ENCODE measurements at places on chromosomes 12 and 14.
A peak's percentile ranks its signal among the peaks of the same experiment; 100 is the strongest.

- no peak for DNase-seq
Measured at GRCh38 chr14:91205459-91205858, 39.0 kb downstream of the GPR68 start.

GRCh38 chr12:14402697-14403096 lies 37.2 kb downstream of the ATF7IP start:
- no peak for DNase-seq

- DNase-seq: no peak
Measured at GRCh38 chr12:6341417-6342139, at the start of gene TNFRSF1A. Gene TNFRSF1A, minus strand, starts transcription at chr12:6342076. Its CDS starts 262 bp downstream, at chr12:6341814.

DNA sequence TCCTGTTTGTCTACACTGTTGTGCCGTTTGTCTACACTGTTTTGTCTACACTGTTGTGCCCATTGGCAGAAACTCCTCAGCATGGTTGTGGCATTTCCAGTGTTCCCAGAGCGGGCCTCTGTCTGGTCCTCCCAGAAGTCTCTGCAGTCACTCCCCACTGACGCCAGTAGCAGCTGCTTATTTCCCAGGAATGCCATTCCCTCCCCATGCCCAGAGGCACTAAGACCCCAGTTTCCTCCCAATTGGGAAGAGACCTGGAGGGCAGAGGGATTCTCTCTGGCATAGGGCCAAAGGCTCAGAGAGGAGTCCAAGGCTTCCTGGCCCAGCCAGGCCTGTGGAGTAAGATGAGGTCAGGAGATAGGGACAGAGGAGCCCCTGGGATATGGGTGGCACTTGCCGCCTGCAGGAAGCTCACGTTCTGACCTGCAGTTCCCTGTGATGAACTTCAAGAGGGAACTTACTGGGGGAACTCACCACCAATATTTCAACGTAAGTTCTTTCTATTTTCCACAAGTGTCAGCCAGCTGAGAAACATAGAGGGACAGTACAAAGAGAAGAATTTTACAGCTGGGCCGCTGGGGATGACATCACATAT lies 69.1 kb downstream of the TNFAIP2 start:
- no peak for DNase-seq

DNA sequence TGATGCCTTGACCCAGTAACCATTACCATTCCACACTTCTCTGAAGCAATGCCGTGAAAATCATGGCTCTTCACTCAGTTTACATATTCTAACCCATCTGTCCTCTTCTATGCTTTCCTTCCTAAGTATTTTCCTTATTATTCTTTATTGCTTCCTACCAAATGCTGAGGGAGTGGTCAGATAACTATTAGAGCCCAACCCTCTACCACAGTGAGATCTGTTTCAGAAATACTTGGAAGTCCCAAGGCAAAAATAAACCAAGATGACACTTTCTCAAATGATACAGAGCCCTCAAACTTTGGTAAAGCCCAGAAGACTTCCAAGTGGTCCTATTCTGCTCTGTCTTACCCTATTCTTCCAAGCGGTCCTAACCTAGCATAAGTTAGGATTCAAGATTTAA lies 68.0 kb downstream of the MED13L start:
- DNase-seq: no peak

DNA sequence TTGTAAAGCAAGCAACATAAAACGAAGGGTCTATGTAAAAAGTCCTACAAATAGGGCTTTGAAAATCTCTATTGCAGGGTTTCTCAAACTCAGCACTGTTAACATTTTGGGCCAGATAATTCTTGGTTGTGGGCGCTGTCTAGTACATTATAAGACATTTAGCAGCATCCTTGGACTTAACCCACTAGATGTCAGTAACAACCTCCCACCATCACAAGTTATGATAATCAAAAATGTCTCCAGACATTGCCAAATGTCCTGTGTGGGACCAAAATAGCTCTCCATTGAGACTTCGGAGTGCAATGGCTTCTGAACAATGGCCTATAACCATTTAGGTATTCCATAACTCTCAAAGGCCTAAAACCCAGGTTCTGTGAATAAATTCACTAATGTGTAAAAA lies 22.9 kb upstream of the DHRS7 start:
- DNase-seq: peak; percentile 70

GRCh38 chr12:76275511-76276093 lies 72.6 kb downstream of the BBS10 start:
- no peak for DNase-seq

DNA sequence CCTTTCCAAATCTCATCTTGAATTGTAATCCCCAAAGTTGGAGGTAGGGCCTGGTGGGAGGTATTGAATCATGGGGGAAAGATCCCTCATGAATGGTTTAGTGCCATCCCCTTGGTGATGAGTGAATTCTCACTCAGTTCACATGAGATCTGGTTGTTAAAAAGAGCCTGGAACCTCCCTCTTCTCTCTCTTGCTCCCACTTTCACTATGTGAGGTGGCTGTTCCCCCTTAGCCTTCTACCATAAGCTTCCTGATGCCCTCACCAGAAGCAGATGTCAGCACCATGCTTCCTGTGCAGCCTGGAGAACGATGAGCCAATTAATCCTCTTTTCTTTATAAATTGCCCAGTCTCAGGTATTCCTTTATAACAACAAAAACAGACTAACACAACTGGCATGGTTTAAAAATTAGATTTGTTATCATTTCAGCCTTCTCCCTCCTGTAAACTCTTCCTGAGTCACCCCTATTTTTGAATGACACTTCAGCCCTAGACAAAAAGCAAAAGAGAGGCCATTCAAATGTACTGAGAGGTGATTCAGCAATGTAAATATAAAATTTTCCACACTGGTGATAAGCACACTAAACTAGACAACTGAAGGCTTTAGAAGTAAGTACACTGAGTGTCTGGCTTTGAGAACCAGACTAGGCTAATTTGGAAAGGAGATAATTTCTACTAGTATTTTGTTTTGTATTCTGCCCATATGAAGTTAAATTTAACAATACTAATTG lies 212.1 kb upstream of the ABCD2 start:
- no peak for DNase-seq

DNA sequence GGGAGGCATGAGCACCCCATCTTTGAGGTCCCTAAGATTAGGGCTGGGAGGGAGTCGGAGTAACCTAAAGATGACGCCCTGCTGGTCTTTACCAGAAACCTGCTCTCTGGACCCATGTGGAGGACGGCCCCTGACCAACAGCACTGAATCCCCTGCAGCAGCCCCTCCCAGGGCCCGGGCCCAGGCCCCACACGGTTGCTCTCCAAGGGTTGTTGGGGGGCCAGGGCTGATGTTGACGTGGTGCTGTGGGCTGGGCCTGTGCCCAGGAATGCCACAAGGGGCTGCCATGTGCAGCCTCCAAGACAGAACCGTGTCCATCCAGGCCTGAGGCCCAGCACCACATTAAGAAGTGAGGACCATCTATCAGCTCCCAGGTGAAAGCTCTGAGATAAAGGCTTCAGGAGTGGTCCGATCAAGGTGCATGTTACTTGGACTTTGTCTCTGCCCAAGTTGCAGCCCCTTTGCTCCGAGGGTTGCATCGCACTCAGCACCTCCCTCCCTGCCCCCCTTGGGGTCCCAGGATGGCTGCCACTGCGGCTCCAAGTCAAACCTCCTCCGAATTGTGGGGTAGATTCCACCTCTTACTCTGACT lies 29.6 kb downstream of the LRCOL1 start:
- DNase-seq: no peak

GRCh38 chr14:24013654-24014514 lies 25.2 kb downstream of the DHRS4L2 start:
- DNase-seq: no peak

DNA sequence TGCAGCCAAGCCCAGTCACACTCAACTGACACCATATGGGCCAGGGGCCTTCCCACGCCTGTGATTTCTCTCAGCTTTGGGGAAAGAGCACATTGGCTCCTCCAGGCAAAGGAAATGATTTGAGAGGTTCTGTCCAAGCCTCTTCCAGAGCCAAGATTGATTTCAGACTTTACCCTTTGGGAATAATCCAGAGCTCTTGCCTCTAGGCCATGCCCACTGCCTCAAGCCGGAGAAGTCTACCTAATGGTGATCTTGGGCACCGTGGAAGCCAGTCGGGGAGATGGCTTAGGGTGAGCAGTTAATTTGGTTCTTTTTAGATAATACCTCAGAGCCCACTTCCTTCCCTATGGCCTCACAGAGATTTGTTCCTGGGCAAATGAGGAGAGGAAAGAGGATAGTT lies 45.0 kb upstream of the NUAK1 start:
- DNase-seq: no peak

GRCh38 chr12:91307957-91308670 lies 125.5 kb upstream of the DCN start:
- no peak for DNase-seq

DNA sequence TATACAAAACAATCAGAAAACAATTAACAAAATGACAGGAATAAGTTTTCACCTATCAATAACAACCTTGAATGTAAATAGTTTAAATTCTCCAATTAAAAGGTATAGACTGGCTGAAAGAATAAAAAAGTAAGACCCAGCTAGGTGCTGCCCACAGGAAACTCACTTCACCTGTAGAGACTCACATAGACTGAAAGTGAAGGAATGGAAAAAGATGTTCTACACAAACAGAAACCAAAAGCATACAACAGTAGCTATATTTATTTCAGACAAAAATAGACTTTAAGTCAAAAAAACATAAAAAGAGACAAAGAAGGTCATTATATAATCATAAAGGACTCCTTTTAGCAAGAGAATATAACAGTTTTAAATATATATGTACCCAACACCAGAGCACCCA lies 152.4 kb upstream of the PWP1 start:
- DNase-seq: no peak

DNA sequence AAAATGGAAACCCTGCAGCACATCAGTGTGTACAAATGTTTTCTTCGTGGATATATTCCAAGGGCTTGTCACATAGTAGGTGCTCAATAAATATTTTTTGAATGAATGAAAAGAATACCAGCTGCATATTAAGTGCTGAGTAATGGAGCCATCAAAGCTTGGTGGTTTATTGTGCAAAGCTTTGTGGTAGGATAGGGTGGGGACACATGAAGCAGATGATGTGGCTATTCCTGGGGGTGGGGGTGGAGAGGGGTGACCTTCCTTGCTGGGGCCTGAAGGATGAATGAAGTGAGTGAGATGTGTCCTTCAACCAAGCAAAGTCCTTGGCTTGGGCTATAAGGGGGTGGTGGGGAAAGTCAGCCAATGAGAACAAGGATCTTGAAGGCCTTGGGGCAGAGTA lies 4.3 kb upstream of the KRT81 start:
- no peak for DNase-seq

DNA sequence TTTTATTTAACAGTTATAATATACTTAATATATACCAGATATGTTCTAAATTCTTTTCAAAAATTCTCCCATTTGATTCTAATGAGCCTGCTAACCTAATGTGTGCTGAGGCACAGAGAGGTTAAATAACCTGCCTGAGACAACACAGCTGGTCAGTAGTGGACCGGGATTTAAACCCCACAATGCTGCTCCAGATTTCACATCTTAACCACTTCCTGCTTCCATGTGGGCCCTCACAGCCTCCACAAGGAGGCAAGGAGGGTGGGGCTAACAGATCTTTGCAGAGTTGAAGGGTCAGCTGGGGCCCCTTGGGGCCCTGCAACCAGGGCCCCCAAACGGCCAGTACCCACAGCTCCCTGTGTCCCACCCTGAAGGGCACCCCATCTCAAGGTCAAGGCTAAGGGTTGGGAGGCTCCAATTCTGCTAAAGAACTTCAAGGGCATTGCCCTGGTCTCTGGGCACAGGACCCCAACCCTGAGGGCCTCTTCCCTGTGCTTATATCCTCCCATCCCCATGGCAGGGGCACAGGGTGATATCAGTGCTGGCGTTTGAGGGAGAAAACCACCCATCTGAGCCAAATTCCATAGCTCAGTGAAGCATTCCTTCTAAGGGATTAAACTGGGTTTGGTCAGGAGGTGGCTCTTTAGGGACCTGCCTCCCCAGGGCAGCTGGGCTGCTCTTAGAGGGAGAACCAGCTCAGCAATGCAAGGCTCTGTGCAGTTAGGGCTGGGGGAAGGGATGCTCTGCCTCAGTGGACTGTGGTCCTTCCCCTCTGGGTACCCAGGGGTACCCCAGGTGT lies 2.2 kb downstream of the KRT80 start:
- no peak for DNase-seq

- DNase-seq: no peak
Measured at GRCh38 chr14:89246290-89246689, 170.7 kb downstream of the FOXN3 start.

DNA sequence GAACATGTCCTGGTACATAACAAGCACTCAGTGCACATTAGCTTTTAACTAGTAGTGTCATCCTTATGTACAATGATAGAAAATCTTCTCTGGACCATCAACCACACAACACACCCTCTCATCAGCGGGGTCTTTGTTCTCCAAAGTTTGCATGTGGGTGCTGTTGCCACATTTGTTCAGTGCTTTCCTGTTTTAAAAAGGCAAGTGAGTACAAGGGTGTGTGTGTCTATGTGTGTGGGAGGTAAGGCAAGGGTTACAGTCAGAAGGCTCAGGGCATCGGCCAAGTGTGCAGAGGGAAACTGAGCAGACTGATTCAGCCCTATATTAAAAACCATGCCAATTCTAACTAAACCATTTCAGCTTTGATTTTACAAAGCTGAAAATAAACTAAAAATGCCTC lies 17.9 kb downstream of the KRT76 start:
- DNase-seq: no peak

GRCh38 chr12:70520847-70521246 lies 116.4 kb downstream of the PTPRB start:
- no peak for DNase-seq

DNA sequence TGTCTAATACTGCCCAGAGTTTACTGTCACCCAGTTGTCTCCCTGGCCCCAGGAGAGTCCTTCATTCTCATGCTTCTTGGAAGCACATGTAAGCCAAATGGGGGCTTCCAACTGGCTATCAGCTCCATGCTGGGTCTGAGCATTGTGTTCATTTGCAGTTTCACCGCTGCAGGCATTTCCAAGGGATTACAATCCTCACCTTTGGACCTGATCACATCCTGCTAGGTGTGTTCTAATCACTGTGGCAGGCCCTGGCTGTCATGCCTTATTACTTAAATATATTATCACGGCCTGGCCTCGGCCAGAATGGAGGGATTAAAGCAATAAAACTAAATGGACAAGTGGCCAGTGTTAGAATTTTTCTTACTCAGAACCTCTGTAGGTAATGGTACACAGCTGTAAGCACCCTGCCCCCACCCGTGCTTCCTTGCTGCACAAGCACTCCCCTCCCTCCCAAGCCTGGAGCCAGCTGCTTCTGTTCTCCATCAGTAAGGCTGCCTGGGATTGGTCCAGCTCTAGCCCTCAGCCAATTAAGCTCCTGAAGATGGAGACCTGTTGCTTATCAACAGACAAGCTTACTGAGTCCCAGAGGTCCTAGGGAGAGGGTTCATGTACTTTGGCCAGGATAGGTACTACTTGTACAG lies 175.9 kb upstream of the RBM19 start:
- peak; percentile 7 for DNase-seq

- no peak for DNase-seq
Measured at GRCh38 chr14:93054006-93054405, 61.7 kb downstream of the ITPK1 start.

DNA sequence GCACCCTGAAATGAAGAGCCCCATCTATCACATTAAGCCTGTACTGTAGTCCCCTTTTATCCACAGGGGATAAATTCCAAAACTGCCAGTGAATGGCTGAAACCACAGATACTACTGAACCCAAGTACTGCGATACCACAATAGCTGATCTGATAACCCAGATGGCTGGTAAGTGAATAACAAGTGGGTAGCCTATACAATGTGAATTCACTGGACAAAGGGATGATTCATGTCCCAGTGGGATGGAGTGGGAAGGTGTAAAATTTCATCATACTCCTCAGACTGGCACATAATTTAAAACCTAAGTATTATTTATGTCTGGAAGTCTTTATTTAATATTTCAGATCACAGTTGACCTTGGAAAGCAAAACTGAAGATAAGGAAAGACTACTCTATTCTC lies 201.3 kb downstream of the GPHN start:
- no peak for DNase-seq

- DNase-seq: no peak
Measured at GRCh38 chr12:69052613-69053408, 119.8 kb upstream of the CPM start.

Data from spinal cord (tissue), 10 donors.